ENCODE measurements at places on chromosomes 7 and 10.

GRCh38 chr10:74406006-74406405 lies 255.0 kb downstream of the ADK start:
- no peak for DNase-seq

- DNase-seq: no peak
Measured at GRCh38 chr10:58950618-58951017, 225.8 kb upstream of the PHYHIPL start.

DNA sequence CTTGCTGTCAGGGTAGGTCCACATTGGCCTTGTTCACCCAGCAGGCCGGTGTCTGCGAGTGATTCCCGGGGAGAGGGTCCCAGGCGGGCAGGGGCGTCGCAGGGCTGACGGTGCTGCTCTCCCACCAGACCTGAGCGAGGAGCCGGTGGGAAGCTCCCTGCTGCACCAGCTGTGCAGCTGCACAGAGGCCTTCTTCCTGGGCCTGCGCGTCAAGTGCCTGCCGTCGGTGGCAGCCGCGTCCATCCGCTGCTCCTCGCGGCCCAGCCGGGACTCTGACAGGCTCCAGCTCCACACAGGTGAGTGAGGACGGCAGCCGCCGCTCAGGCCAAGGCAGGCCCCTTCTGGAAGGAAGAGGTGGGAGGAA lies 14.6 kb downstream of the AMZ1 start:
- DNase-seq: peak; percentile 12

GRCh38 chr10:69250041-69250440 lies 28.3 kb upstream of the HK1 start:
- DNase-seq: no peak

- DNase-seq: no peak
Measured at GRCh38 chr7:15755061-15755460, 68.6 kb upstream of the MEOX2 start.

DNA sequence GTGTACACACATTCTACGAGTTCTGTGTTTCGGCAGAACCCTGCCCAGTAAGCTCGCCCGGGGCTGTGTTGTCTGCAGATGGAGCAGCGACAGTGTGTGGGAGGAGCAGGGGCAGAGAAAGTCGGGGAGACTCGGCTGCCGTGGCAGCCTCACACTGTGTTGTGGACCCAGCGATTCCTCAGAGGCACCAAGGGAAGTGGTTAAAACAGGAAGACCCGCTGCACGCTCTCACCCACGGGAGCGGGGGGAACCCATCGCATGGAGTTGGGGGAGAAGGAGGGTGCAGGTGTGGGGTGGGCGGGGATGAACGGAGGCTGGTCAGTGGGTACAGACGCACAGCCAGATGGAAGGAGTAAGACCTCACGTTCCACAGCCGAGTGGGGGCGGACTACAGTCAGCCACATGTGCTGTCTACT lies 250.2 kb downstream of the ELFN1 start:
- no peak for DNase-seq
